Tongue (tissue), 3 donors: ENCODE measurements at places on chromosomes 5 and 9. TPM values are rescaled to one million over a fixed set of nuclear protein-coding genes. Genes with fewer than 3 reads are reported as not detected.

The CCNI2 gene
- total RNA-seq = not detected

- DNase-seq = no peak
Observed at GRCh38 chr9:1709347-1709746, 305.8 kb upstream of the SMARCA2 start.

- DNase-seq = no peak
Observed at GRCh38 chr5:151820903-151821302, 49.1 kb downstream of the G3BP1 start.

DNA sequence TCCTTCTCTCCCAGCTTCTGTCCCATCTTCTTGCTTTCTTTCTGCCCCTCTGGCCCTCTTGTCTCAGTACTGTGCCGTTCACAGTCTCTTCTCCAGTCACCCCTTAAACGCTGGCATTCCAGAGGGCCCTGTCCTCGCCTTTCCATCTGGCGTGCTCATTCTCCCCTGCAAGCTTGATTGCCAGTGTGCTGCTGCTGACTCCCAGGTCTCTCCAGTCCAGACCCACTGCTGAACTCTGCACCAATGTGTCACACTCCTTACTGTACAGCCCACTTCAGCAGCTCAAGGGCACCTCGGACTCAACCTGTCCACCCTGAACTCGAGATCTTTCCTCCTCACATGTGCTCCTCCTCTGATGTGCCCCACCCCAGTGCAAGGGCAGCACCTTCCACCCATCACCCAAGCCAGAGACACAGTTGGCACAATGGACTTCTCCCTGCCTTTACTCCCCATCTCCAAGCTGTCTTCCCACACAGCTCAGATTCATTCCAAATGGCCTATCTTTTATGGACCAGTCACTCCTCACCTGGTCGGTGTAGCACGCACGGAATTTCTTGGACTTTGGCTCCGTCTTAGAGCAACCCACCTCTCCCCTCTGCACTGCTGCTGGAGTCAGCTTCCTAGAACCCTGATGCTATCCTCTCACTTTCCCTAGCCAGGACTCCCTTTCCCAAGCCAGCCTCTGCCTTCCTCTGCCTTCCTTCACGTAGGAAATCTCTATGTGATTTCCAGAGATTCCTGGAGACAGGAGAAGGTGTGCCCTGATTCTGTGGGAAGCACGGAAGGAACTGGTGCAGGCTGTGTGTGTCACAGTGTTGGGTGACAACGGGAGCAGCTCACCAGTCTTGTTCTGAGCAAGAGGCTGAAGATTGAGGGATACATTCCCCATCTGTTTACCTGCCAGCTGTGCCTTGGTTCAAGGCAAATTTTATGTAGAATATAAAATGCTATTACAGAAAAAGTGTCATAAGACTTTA is 26.0 kb upstream of the SLC2A8 start:
- DNase-seq = no peak

DNA sequence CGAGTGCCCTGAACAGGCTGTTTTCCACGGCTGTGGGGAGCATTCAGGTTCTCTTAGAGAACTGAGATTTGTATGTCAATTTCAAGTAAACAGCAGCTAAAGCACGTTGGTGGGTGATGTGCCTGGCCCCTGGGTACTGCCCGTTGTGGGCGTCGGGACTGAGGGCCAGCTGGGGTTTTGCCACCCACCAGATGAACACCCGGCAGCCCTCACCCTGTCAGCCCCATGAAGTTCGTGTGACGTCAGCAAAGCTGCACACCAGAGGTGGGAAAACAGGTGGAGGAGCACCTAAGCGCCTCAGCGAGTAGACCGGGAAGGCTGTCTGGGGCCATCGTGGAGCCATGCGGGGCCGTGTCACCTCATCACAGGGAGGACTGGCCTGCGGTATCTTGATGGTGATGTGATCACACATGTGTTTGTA is 9.2 kb downstream of the CEP72 start:
- no peak for DNase-seq

DNA sequence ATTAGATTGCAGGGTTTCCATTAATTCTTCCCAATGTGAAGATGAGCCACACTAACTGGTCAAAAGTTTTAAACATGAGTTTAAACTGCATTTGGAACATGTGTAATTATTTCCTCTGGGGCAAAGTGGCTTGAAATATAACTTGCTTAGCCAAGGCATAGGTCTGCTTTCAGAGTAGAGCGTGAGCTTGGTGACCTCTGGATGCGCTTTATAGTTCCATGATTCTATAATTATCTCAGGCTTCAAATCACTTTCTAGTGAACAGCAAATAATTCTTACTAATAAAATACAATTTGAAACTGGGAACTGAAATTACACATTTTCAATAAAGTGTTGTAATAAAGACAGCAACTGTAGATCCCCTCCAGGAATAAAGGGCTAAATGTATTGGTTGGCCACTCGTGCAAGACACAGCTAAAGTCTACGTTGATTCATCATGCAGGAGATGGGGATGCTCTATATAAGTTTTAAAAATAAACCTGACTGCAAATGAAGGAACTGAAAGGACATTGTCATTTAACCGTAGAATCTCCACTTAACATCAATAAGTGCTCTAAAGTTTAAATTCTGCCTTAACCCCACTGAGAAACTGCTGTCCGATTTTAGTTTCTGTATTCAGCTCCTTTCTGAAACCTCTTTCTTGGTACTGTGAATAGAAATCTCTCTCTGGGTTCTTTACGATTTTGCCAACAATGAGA is 460.0 kb downstream of the PSAT1 start:
- DNase-seq = no peak

GRCh38 chr5:80254767-80255430 is 949 bp downstream of the SERINC5 start:
- DNase-seq = peak; percentile 57
